Metanephros (tissue), 2 donors: ENCODE measurements at places on chromosomes 2 and 18. TPM values are rescaled to one million over a fixed set of nuclear protein-coding genes. Genes with fewer than 3 reads are reported as not detected.

The PAX8 gene
- 178 TPM for total RNA-seq

The UBR3 gene
- total RNA-seq = 70.8 TPM

The ZBTB7C gene
- total RNA-seq = 9.7 TPM

The IL36RN gene
- not detected for total RNA-seq

The CROCC2 gene
- total RNA-seq = 0.18 TPM

The PROM2 gene
- total RNA-seq = 34.7 TPM

The DDX18 gene
- 36.6 TPM for total RNA-seq

The CCDC142 gene
- 31.2 TPM for total RNA-seq

The PDE1A gene
- 23.6 TPM for total RNA-seq

The MTCL1 gene
- total RNA-seq = 16.1 TPM

The IL1R1 gene
- total RNA-seq = 18.5 TPM

The KIAA2012 gene
- total RNA-seq = 0.18 TPM

The ASIC4 gene
- 0.18 TPM for total RNA-seq

The MC4R gene
- total RNA-seq = not detected

The RBM43 gene
- total RNA-seq = 11.5 TPM

The SMPD4 gene
- total RNA-seq = 55.2 TPM

The ADCYAP1 gene
- 0.99 TPM for total RNA-seq

The BCL2L11 gene
- 27.5 TPM for total RNA-seq

The ANKRD30B gene
- total RNA-seq = not detected

The FBXO15 gene
- total RNA-seq = 3.5 TPM

The LBH gene
- total RNA-seq = 226 TPM

The POTEI gene
- 0.06 TPM for total RNA-seq

The SNRPD1 gene
- 36.4 TPM for total RNA-seq

The TEKT4 gene
- total RNA-seq = 0.29 TPM

The MALL gene
- total RNA-seq = 11.5 TPM
